ENCODE measurements at places on chromosomes 2 and 18. TPM values are rescaled to one million over a fixed set of nuclear protein-coding genes. Genes with fewer than 3 reads are reported as not detected.

The FSIP2 gene
- total RNA-seq, result 19.4 TPM

The SCLY gene
- total RNA-seq, result 49.2 TPM

The ONECUT2 gene
- total RNA-seq, result 110 TPM

The ERFE gene
- 1.3 TPM for total RNA-seq

The SCTR gene
- 34.9 TPM for total RNA-seq

The CPS1 gene
- 4.9 TPM for total RNA-seq

The SIX2 gene
- total RNA-seq, result 4.0 TPM

The ACTG2 gene
- total RNA-seq, result 0.19 TPM

The L3MBTL4 gene
- 8.0 TPM for total RNA-seq

The FAM237A gene
- total RNA-seq, result not detected

The CLEC4F gene
- total RNA-seq, result not detected

The RNF152 gene
- 32.0 TPM for total RNA-seq

The CFC1 gene
- total RNA-seq, result 27.7 TPM

The OSBPL6 gene
- total RNA-seq, result 2.0 TPM

The KYNU gene
- total RNA-seq, result not detected

The FRZB gene
- total RNA-seq, result 45.5 TPM

The GALR1 gene
- 4.0 TPM for total RNA-seq

The UCN gene
- total RNA-seq, result 2.4 TPM

The PAIP2B gene
- total RNA-seq, result 23.9 TPM

GRCh38 chr2:31440764-31441163, 26.2 kb upstream of the XDH start:
- DNase-seq, result no peak

DNA sequence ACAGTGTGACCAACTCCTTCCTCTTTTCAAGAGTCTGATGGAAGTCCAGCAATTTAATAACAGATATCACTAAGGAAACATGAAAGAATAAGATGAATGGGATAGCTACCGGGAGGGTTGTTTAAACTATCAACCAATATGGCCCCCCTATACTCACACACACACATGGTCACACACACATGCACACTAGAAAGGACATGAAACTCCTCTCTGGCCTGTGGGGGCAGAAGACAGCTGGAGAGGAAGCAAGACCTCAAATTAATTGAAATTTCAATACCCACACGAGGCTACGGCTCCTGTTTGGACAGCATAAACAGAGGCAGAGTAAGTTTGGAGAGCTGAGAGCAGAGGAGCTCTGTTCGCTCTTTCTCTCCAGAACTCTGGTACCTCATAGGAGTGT, 34.7 kb upstream of the REEP1 start:
- DNase-seq, result no peak

GRCh38 chr2:120399889-120400240, 53.9 kb downstream of the INHBB start:
- DNase-seq, result no peak

DNA sequence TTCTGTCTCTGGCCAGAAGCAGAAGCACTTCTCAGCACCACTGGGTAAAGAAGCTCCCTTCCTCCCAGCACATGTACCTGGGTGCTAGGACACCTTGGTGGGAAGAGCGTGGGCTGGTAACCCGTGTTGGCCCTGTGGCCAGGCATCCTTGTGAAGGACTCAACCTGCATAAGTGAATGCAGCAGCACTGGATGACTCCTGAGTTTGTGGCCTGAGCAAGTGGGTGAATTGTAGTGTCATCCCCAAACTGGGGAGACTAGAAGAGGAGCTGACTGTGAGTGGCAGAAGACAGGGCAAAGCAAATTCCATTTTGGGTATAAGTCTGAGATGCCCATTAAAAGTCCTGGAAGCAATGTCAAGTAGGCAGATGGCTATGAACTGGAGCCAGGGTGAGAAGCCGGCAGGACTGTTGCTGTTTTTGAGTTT, 63.4 kb downstream of the STAT1 start:
- DNase-seq, result no peak

DNA sequence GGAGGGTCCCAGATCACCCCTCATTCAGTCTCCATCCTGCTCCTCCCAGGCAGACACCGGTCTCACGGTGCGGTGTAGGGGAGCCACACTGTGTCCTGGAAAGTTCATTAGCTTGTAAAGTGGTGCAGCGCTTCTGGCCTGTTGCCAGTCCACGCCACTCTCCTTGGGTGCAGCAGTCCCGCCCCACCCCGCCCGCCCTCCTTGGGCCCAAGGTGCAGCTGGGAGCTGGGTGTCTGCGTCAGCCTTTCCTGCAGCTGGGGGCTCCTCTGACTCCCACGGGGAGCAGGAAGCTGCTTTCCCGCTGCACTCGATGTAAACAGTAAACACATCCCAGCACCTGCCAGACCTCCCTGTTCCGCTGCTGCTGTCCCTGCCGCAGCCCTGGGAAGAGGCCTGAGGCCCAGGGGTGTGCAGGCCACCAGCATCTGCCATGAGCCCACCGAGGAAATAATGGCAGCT, 53.8 kb upstream of the ASB18 start:
- DNase-seq, result no peak

GRCh38 chr2:213806125-213806726, 522.0 kb downstream of the SPAG16 start:
- DNase-seq, result no peak

DNA sequence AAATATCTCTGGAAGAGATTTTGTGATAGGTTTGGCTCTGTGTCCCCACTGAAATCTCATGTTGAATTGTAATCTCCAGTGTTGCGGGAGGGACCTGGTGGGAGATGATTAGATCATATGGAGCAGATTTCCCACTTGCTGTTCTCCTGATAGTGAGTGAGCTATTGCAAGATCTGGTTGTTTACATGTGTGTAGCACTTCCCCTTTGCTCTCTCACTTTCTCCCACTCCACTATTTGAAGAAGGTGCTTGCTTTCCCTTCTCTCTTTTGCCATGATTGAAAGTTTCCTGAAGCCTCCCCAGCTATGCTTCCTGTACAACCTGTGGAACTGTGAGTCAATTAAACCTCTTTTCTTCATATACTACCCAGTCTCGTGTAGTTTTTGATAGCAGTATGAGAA, 97.0 kb upstream of the FN1 start:
- no peak for DNase-seq

GRCh38 chr2:153567367-153567766, 88.8 kb upstream of the RPRM start:
- DNase-seq, result no peak

GRCh38 chr2:73175663-73176204, 26.6 kb upstream of the NOTO start:
- DNase-seq, result peak; percentile 43

DNA sequence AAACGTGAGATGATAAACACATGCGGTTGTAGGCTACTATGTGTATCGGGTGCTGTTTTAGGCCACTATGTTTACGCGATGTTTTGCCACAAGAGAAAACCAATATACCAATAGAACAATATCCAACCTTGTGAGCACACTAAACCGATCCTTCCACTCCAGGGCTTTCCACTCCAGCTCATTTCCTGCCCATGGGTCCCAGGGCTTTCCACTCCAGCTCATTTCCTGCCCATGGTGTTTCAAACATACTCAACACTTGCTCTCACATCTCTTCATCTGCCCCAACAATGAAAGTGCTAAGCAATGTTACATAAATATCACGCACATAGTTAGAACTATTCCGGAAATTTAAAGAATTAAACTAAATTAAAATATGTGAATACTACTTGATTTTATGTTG, 80.0 kb downstream of the EPB41L3 start:
- no peak for DNase-seq

- peak; percentile 32 for DNase-seq
Measured at GRCh38 chr18:4454537-4455112, 482 bp downstream of the DLGAP1 start.

- DNase-seq, result no peak
Measured at GRCh38 chr2:68356599-68357239, 8.4 kb upstream of the PLEK start.

GRCh38 chr2:102317715-102318114, 6.4 kb downstream of the IL1RL1 start:
- no peak for DNase-seq

- DNase-seq, result no peak
Measured at GRCh38 chr2:127172306-127172705, 47.8 kb downstream of the CYP27C1 start.

DNA sequence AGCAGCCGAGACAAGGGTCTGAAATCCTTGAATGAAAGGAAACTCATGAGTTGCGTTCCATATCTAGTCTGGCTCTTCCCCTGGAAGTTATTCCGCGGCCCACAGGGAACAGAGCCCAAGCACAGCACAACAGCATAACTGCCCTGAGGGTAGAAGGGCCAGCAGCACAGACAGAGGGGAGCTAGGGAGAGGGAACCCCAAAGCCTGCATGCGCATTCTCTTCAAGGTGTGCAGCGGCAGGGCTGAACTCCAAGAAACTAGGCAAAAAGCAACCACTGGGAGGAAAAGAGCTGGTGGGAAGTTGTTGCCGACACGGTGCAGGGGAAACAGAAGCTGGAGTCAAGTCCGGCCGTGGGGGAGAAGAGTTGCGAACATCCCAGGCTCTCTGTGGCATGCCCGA, 11.8 kb downstream of the GPR148 start:
- no peak for DNase-seq

DNA sequence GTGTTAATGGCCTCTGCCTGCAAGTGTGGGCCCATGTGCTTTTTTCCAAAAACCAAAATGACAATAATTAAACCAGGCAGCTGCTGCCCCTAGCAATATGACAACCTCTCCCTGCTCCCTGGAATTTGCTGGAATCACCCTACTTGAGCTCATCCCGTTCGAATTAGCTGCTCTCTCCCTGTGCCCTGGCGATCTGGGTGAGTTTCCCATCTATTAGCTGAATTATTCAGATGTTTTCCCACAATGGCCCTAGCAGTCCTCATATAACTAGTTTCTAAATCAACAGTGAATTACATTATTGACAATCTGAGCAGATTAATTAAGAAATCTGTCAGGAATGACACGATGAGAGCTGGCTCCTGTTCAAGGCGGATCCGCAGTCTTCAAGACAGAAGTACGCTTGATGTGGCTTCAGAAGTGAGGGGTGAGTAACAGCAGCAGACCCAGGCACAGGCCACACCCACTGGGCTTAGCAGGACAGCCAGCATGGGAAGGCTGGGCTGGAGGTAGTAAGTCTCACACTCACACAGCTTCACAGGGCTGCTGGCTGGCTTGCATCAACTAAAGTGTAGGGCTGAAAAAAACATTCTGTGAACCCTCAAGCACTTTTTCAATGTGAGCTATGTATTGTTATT, 366.2 kb upstream of the ID2 start:
- no peak for DNase-seq

DNA sequence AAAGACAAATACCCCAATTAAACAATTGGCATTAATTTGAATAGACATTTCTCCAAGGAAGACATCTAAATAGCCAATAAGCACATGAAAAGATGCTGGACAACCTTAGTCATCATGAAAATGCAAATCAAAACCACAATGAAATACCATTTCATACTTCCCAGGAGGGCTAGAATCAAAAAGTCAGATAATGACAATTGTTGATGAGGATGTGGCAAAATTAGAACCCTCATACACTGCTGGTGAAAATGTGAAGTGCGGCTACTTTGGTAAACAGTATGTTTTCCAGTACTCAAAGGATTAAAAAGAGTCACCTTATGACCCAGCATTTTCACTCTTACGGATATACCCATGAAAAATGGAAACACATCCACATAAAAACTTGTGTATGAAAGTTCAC, 91.6 kb downstream of the FIGN start:
- DNase-seq, result no peak

- no peak for DNase-seq
Measured at GRCh38 chr2:8424997-8425900, 256.6 kb upstream of the ID2 start.

GRCh38 chr2:134244086-134244485, 9.8 kb upstream of the MGAT5 start:
- DNase-seq, result no peak

GRCh38 chr2:110854355-110855081, 122.1 kb downstream of the ACOXL start:
- DNase-seq, result no peak

DNA sequence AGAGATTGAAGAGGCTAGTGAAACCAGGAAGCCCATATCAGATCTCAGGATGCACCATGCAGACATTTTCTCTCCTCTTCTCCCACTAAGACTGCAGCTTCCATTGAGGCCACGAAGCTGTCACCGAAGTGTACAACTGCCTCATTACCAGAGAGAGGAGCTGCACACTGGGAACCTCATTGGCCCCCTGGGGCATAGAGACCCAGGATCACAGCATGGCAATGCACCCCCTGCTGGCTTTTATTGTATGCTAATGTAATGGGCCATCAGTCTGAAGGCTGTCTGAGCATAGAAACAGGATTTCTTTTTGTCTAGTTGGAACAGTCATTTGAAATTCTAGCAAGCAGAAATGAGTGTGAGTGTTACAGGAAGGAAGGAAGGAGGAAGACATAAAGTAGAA, 861.6 kb upstream of the CELF4 start:
- DNase-seq, result no peak

DNA sequence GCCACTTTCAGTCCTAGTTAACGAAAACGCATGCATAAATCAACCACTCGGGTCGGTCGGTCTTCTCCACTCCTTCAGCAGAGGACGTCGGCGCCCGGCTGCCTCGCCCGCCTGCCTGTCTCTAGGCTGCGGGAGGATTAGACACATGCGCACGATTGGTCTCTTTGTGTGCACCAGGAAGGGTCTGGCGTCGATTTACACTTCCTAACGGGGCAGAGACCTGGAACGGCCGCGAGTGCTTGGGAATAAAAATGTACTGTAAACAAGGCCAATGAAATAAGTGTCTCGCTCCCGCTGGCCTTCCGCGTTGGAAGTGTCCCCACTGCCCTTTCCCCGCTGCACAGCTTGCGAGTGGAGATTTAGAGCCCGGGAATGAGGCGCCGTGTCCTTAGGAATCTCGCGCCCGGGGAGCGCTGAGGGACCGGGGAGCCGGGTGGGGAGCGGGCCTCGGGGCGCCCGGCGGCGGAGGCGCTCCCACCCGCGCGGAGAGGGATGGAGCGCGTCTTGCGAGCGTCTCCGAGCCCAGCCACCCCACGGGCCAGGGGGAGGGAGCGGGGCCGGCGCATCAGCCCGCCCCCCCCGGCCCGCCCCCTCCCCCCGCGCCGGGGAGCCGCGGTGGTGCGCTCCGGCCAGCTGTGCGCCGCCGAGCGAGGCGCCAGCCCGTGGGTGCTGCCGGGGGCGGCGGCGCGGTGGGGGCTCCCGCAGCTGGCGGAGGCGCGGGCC, at the start of gene DOK6:
TSS of gene DOK6 (plus strand) at position 636 of the 723 bp plus-strand sequence.
- peak; percentile 46 for DNase-seq

DNA sequence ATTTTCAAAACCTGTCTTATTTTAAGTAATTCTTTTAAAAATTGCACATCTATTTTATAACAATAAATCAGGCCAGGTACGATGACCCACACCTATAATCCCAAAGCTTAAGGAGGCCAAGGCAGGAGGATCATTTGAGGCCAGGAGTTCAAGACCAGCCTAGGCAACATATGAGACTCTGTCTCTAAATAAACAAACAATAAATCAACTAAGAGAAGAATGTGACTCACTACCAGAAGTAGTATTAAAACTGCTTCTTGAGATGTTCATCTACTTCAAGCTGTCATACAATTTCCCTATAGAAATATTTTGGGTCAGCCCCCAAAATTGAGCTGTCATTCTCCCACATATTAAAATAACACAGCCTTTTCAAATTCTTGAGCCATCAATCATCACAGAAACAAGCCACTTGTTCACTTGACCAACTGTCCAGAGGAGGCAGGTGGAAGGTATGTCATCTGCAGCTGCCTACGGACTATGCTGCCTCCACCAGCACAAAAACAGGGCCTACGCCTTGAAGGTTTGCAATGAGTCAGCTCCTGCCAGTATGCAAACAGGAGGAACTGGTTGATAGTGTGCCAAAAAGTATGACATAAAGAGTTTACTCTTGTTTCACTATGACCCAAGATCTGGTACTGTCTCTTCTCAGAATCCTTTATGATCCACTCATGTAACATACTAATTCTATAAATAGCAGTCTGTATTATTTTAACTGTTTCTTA, 33.6 kb downstream of the KIDINS220 start:
- no peak for DNase-seq

All from progenitor cell of endocrine pancreas (in vitro differentiated cells).